ENCODE measurements at places on chromosomes 2 and 18.

DNA sequence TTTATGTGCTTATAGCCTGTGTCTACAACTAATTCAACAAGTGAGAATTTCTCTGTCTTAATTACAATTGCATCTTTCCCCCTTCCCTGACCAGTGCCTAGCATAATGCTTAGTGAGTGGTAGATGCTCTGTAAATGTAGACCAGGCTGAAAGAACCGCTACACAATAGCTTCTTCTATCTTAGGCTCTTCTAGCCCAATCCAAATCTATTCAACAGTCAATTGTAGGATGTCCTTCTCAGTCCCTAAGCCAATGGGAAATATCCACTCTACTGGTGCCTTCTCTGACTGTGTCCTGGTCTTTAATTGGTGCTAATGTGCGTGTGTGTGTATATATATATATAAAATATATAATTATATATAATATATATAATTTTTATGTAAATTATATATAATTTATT, 34.1 kb upstream of the GCC2 start:
- no peak for DNase-seq

- DNase-seq, result no peak
Measured at GRCh38 chr2:103169861-103170260, 408.0 kb downstream of the TMEM182 start.

- DNase-seq, result no peak
Measured at GRCh38 chr2:70078384-70078783, 8.9 kb upstream of the PCBP1 start.

DNA sequence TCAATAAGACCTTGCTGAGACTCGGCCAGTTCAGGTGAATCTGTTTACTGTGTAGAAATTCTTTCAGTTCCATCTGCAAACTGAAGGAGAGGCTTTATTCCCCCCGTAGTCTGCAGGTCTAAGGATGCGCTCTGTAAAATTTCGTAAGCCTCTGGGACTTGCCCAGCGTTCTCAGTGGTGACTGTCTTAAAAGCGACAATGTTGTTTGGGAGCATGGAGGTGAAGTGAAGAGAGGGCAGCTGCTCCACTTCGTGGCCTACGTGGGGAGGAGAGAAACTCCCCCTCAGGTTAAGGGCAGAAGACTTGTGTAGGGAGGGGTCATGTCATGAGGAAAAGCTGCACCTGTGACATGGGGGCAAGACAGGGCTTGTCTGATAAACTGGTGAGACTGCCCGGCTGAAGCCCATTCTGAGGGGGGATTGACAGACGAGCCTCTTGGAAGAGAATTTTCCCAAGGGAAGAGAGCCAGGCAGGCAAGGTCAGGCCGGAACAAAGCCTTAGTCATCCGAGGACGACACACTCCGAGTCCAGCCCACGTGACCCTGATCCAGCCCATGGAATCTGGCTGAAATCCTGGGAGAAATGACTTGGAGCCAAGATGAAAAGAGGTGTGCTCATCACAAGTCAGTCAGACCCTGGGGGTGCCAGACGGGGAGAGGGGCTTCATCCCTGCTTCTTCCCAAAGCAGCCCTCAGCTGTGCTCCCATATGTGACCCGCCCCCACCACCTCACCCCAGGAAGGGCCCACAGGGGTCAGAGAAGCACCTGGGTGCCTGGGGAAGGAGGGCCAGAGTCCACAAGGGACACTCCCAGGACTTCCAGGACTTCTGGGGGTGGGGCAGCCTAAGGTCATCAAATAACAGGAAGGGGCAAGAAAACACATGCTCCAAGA, 88.5 kb upstream of the SH3BP4 start:
- no peak for DNase-seq

GRCh38 chr2:122755281-122755780, 999.9 kb downstream of the TSN start:
- DNase-seq, result peak; percentile 65

GRCh38 chr2:168468354-168468753, 12.3 kb downstream of the CERS6 start:
- no peak for DNase-seq

DNA sequence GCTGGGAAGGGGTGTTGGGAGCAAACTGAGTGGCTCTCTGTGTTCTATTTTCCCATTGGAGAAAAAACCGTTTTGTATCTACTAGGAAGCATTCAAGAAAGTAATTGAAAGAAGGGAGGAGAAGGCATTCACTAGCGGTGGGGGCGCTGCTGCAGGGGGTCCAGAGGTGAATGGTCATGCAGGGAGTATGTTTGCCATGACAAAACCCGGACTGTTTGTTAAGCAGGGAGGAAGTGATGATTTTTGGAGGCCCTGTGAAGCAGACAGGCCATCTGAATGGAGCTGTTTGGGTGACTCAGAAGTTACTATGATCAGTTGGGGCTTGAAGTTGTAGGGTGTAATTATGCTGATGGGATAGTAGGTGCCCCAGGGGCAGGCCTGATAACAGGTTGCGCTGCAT, 7.0 kb downstream of the TAF4B start:
- no peak for DNase-seq

GRCh38 chr2:220036431-220036830, 409.0 kb downstream of the SLC4A3 start:
- no peak for DNase-seq

DNA sequence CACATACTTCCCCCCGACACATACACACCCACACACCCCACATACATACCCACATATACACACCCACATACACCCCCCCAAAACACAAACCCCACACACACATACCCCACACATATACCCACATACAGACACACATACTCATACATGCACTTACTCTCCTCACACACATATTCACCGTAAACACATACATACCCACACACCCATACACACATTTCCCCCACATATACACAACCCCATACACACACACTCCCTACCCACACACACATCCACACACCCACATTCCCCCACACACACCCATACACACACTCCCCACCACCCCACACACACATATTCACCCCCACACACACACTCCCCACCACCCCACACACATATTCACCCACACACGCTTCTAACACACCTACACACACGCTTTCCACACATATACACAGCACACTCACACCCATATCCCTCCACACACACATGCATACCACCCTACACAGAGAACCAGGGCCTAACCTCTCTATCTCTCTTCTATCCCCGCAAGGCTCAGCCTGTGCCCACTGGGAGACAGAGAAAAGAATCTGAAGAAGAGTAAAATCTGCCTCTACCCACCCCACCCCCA, 182.4 kb upstream of the ETAA1 start:
- DNase-seq, result no peak

- DNase-seq, result no peak
Measured at GRCh38 chr2:70648961-70649360, 95.3 kb upstream of the TGFA start.

DNA sequence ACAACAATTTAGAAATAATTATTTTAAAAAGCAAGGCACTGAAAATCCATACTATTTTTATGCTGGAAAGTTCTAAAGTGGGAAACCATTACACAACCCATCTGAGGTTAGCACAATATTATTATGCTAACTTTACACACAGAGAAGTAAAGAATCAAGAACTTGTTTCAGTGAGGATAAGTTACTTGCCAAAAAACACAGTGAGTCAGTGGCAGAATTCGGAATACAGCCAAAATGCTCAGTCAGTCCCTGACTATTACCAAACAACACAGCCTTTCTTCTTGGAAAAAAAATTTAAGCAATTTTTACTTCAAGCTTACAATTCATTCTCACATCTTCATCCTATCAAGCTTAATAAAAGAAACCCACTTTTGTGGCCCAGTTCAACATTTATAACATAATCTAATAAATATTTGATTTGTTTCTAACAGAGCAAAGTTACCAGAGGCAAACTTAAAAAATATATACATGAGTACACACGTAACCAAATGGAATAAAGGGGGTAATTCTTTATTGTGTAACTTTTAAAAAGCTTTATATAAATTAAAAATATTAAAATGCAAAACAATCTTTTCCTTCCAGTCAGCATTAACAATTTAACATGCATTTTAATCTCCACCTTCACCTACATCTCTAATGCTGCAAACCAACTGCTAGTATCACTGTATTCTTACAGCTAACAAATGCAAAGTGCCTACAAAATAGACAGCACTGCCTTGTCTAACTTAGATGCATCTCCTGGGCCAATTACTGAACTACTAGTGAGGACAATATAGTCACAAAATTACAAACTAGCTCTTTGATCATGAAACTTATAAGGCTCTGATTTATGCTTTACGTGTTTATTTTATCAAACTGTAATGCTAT, 55.2 kb downstream of the CCDC88A start:
- no peak for DNase-seq

GRCh38 chr2:11131166-11131920, 23.9 kb upstream of the SLC66A3 start:
- no peak for DNase-seq

GRCh38 chr2:61419570-61419969, 51.3 kb downstream of the USP34 start:
- DNase-seq, result no peak

- no peak for DNase-seq
Measured at GRCh38 chr2:28552045-28552823, 56.4 kb downstream of the PLB1 start.

GRCh38 chr2:56671973-56672569, 488.3 kb downstream of the CCDC85A start:
- DNase-seq, result no peak

DNA sequence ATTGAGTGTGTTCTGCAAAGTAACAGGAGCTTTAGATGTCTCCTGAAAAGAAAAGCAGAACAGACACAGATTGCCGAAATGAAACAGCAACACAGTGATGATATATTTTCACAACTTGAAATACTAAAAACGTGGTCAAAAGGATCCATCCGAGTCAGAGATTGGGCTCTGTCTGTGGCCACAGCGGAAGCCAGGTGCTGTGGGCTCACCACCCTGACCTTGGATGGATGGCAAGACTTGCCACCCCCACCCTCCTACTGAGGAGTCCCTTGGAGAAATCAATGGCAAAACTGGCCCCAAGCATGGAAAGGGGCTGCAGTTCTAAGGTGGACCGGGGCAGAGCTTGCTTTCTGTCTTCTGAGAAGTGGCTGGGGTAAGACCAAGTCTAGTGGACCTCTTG, 31.4 kb upstream of the ACKR3 start:
- no peak for DNase-seq

DNA sequence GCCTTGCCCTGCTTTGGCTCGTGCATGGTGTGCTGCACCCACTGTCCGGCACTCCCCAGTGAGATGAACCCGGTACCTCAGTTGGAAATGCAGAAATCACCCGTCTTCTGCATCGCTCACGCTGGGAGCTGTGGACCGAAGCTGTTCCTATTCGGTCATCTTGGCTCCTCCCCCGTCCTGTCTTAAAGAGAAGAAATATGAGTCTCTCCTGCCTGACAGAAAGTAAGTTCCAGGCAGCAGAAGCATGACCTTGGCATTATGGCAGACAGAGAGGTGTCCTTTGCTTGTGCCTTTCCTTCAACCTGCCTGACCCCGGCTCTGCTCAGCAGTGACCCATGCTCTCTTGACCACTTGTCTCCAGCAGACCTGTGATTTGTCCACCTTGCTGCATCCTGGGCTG, 62.5 kb upstream of the CYP1B1 start:
- no peak for DNase-seq

DNA sequence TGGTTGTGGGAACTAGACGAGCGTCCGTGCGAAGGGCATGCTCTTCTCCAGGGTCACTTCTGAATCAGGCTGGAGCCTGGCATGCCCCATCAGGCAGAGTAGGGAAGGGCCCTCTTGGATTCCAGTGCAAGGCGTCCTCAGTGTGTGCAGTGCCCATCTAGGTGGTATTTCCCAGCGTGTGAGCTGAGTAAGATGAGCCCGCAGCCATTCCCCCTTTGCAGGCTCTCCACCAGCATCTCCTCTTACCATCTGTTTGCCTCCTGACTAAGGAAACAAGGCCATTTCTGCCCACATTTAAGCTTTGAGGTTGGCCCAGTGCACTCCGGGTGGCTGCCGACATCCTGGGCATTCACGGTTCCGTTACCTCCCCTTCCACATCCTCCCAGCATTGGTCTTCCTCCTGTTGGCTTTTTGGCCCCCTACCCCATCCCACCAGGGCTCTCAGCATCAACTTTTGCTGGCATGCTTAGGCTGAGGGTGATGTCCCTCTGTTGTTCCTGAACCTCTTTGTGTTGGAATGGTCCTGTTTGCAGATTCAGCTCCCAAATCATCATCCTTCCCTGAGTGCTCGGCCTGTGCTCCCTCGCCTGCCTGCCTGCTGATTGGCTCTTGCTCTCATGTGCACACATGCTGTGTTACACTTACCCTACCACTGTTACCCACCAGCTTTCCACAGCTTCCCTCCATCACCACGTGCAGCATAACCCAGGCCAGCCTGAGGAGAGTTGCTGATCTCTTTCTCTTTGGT, 11.8 kb downstream of the CEP68 start:
- no peak for DNase-seq

DNA sequence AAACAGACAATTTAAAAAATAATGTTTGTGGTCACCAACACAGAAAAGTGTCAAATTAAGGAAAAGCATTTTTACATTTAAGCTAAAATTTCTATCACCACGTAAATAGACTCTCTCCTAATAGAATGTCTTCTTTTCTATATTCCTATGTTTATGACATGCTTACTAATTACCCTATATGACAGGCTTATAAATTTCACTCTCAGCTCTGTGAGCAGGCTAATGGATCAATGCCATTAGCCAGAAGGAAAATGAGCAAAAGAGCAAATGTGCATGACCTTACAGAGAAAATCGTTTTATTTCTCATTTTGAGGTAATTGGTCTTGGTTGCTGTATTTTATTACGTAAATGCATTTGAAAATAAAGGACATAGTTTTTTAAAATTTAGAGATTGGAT, 209.7 kb downstream of the TMX3 start:
- no peak for DNase-seq

- no peak for DNase-seq
Measured at GRCh38 chr2:130846686-130847375, 10.1 kb downstream of the ARHGEF4 start.

DNA sequence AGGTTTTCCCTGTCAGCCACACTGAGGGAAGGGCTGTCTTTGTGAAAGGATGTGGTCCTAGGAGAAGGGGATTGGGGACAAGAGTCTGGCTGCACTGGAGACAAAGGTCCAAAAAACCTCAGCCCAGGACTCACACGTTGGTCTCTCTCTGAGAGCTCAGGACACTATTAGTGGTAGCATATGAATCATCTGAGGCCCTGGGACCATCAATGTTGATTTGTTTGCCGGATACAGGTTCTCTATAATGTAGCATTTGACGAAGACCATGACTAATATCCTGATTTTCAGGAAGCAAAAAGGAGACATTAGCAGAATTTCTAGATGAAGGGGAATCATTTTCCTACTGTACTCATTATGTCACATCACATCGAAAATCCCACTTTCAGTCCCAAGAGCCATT, 22.2 kb upstream of the DNAH6 start:
- DNase-seq, result no peak

- DNase-seq, result no peak
Measured at GRCh38 chr18:44409515-44409914, 271.2 kb upstream of the SETBP1 start.

Measured in HL-60 (cell line).